Cortex of kidney (tissue), 1 donor: ENCODE measurements at places on chromosomes 2 and 18.

GRCh38 chr2:167986223-167986622, 261.2 kb downstream of the STK39 start:
- no peak for DNase-seq

DNA sequence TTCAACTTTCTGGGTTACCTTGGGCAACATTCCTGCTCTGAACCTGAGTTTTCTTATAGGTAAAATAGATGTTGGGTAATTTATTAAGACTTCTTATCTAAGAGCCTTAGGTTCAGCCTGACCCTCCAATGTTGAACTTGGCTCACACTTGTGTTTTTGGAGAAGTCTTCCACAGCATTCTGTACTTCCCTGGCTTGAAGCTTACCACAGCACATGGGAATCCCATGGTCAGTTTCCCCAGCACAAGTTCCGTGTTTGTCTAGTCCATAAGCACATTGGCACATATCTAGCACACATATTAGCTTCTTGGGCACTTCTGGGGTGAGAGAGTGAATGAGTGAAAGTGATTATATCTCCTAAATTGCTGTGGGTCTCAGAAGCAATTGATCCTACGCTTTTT, 782.5 kb upstream of the HS6ST1 start:
- no peak for DNase-seq

- DNase-seq = no peak
These were observed 26.4 kb downstream of the ASXL2 start for GRCh38 chr2:25851740-25852503.

DNA sequence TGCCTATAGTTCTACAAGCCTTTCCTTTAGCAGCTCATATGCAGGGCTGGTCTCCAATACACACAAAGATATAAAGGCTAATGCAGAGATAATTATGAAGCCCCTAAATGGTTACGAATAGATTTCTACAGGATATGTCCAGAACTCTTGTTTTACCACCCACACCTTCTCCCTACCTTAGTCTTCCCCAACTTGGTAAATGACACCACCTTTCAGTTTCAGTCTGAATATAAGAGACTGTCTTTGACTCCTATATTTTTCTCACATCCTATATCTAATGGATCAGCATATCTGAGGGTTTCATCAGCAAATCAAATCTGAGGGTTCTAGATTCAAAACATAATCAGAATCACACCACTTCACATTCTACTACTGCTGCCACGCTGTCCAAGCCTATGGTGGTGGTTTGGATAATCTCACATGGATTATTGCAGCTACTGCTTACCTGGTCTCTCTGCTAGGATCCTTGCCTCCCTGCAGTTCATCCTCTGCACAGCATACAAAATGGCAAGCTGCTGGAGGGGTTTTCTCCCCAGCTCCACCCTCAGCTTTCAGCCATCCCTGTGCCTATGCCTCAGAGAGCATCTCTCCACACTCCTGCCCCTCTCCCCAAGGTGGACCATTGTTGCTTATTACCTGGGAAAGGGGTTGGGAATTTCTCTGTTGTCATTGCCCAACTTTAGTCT, 178.0 kb upstream of the SPOPL start:
- no peak for DNase-seq

- DNase-seq = no peak
These were observed 68.8 kb downstream of the WDSUB1 start for GRCh38 chr2:159217676-159218075.

DNA sequence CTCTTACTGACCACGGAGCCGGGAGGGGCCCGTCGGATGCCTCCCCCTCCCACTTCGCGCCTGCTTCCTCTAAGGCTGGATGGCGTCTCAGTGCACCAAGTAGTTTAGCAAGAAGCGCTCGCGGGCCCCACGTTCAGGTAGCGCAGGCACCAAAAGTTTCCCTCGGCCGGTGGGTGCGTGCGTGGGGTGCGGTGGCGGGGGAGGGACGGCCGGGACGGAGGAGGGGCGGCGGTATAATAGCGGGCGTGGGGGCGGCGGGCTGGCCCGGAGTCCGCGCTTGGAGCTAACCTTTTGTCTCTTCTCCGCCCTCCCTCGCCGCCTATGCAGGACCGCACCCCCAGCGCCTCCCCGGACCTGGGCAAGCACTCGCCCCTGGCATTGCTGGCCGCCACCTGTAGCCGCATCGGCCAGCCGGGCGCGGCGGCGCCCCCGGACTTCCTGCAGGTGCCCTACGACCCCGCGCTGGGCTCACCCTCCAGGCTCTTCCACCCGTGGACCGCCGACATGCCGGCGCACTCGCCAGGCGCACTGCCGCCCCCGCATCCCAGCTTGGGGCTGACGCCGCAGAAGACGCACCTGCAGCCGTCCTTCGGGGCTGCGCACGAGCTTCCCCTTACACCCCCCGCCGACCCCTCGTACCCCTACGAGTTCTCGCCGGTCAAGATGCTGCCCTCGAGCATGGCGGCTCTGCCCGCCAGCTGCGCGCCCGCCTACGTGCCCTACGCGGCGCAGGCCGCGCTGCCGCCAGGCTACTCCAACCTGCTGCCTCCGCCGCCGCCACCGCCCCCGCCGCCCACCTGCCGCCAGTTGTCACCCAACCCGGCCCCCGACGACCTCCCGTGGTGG, 1.0 kb downstream of the SP5 start:
- no peak for DNase-seq

DNA sequence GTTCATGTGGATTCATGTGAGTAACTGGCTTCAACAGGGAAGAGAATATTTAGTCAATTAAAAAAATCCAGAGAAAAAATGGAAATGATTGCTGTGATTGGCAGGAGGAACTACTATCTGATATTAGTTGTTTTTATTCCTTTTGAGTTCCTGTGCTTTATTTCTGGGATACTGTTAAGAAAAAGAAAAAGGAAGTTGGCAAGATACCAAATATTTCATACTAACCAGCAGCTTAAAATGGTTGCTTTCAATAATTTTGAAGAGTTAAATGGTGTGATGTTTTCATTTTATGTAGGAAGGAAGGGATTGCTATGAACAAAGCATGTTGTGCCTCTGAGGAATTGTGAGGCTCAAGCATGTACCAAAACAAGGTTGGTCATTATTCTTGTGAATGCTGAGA, 8.1 kb upstream of the MTX2 start:
- no peak for DNase-seq

DNA sequence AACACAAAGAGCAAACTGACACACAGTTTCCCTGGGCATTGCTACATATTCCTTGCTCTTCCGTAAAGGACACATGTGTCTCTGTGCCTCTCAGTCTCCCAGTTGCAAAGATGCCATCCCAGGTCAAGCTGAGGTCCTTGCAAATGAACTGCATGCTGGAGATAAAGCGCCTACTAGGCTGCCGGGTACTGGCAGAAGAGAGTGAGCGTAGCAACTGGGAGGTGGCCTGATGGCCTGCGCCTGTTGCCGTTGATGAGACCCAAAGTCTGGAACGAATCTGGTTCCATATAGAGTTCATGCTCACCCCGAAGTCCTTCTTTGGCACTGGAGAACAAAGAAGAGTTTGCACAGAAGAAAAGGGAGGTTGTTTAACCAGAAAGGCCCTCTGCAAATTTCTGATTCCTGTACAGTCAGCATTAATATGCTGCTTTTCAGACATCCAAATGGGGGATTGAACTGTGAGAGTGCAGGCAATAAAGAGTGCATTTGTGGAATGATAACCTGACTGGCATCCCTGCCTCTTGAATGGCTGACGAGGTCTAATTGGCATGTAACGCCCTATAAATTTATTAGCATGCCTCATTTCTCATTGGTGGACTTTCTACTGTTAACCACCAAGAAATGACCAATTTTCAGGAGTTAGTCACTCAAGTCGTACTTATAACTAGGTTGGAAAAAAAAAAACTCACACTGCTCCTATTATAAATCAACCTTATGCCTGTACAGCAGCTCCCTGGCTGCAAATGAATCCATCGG, 78.7 kb downstream of the GBX2 start:
- no peak for DNase-seq

DNA sequence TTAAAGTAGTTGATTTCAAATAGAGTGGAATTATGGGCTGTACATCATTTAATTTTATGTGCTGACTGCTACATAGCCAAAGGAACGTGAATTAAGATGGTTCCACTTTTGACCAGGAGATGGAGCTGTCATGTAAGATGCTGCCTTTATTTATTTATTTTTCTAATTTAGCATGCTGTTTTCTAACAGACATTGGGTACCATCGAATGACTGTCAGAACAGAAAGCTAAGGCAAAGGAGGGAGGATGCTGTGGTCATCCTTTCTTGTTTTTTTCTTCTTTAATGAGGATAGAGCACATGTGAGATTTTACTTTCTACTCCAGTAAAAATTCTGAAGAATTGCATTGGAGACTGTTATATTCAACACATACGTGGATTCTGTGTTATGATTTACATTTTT, at the start of gene SCN2A:
SCN2A (plus strand) TSS at position 185 of the 400 bp plus-strand sequence. CDS start 56,410 bp downstream, outside the sequence.
- no peak for DNase-seq

DNA sequence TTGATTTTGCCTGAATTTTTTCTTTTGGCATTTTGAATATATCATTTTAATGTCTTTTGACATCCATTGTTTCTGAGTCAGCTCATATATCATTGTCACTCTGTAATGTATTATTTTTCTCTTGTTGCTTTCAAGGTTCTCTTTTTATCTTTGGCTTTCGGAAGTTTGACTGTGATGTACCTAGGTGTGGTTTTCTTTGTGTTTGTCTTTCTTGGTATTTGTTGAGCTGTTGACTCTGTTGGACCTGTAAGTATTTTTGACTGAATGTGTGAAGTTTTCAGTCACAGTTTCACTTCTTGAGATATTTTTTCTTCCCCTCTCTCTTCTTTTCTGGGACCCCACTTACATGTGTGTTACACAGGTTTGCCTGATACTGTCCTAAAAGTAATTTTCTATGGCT, 24.9 kb upstream of the DRC1 start:
- DNase-seq = no peak

DNA sequence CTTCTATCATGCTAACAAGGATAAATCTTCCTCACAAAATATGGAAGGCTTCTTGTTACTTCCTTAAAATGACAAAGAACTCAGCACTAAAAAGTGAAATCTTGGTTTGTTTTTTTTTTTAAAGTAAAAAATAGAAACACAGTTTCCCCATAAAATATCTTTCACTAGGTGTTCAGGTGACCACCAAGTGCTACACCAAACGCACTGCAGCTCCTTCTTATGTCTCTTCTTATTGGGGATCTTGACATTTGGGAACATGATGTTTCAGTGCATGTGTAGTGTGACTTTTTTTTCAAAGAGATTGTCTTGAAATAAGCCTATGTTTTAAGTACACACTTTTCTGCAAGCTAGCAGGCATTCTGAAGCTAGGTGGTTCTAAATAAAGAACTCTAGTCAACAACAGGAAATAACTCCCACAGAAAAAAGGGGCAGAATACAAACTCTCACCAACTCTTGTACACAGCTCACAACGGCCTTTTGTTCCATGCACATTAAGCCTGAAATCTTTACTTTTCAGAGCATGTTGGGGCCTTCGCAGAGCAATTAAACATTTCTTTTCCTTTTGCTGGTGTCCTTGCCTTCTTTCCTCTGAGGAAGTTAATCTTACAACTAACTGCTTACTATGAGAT, 13.2 kb upstream of the SERTAD2 start:
- DNase-seq = no peak

GRCh38 chr2:7523481-7524120, 606.4 kb downstream of the RNF144A start:
- DNase-seq = no peak

GRCh38 chr2:15763106-15763821, 171.6 kb downstream of the DDX1 start:
- no peak for DNase-seq

GRCh38 chr2:101486258-101486701, 11.4 kb upstream of the RFX8 start:
- DNase-seq = no peak

GRCh38 chr2:234427081-234428061, 69.5 kb downstream of the ARL4C start:
- no peak for DNase-seq

- no peak for DNase-seq
These were observed 435.6 kb upstream of the HS6ST1 start for GRCh38 chr2:128754246-128754724.
